Endothelial cell (in vitro differentiated cells): ENCODE measurements at places on chromosomes 2 and 18.

DNA sequence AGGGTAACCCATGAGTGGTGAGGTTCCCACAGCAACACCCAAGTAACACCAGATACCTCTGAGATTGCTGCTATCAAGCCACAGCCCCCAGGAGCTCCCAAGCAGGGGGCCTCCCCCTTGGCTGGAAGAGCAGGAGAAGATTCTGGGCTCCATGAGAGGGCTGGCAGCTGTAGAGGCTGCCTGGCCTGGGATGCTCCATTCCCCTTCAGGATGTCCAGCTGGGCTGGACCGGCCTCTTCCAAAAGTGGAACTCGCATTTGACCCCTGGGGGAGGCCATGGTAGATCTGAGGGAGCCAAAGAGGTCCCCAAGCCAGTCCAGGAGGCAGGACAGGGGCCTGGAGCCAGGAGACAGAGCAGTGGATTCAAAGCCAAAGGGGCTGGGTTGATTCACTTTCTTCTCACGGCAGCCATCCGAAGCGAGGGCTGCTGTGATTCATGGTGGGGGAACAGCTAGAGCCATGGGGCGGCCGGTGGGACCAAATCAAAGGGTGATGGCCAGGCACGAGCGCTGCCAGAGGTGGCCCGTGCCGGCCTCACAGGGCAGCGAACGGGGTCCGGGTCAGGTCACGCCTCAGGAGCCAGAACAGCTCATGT, 95.3 kb upstream of the ID2 start:
- DNase-seq: no peak

GRCh38 chr2:112021781-112022231, 33.3 kb upstream of the TMEM87B start:
- DNase-seq: no peak

DNA sequence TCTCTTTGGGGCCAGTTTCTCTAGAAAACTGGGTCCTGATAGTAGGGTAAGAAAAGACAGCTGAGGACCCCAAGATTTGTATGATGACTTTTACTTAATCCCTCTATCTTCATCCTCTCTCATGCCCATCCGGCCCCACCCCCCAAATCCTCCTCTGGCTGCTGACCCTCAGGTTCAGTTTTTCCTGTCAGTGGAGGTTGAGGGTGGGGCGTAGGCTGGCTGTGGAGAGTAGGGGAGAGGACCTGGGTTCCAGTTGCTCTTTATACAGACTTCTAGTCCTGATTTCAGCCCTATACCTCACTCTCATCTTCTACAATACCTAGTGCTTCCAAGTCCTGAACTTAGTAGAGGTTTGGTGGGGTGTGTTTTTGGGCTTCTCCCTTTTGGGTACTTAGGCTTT, 28.4 kb downstream of the PLEKHA3 start:
- DNase-seq: no peak

DNA sequence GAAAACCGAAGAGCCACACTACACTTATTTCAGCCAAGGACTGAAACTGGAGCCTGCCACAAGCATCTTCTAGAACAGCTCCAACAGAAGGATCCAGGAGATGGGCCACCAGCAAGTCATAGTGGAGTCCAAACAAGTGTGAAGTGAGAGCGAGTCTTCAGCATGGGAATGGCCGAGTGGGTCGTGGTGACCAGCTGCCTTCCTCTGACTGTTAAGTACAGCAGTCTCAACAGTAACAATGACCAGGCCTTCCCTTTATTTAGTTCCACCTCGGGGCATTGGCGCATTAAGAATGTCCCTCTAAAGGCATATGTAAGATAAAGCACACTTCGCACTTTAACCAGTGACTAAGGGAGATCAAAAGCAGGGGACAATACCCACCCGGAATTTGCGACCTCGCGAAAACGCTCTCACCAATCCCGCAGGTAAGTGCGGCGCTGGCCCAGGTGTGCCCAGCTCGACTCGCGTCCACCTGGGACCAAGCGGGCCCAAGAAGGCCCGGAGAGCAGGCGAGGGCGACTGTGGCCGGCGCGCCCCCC, 1.1 kb downstream of the L3MBTL4 start:
- no peak for DNase-seq

DNA sequence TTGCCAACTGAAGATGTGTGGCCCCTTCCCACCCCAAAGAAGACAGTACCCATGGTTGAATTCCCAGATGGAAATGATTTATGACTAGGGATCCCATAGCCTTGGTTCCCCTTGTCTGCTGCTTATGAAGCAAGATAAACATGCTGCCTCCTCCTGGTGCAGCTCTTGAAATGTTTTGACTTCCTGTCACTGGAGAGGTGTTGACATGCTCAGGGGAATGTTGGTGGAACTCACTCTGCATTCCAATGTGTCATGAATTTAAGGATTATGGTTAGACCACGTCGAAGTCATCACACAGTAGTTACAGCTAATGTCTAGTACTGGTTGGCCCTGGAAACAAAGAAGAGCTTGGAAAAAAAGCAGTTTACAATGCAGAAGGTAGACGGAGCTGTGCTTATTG, 69.0 kb upstream of the FAM110C start:
- no peak for DNase-seq

GRCh38 chr2:236882930-236883329, 202.8 kb upstream of the COPS8 start:
- DNase-seq: no peak

DNA sequence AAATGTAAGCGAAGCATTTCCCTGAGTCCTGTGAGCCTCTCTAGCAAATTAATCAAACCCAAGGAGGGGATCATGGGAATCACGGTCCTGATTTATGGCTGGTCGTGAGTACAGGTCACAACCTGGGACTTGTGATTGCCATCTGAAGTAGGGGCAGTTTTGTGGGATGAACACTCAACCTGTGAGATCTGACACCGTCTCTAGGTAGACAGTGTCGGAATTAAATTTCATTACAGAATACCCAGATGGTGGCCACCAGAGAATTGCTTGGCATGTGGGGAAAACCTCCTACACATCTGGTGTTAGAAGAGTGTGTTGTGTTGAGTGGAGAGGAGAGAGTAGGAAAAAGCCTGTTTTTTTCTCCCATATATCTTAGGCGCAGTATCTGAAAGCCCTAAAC, 12.5 kb downstream of the CAPN14 start:
- DNase-seq: no peak

- no peak for DNase-seq
Observed at GRCh38 chr2:144642131-144642530, 122.2 kb upstream of the ZEB2 start.

- no peak for DNase-seq
Observed at GRCh38 chr2:24785671-24786321, 7.4 kb downstream of the PTRHD1 start.

GRCh38 chr2:41966431-41966893, 81.4 kb upstream of the PKDCC start:
- DNase-seq: no peak

DNA sequence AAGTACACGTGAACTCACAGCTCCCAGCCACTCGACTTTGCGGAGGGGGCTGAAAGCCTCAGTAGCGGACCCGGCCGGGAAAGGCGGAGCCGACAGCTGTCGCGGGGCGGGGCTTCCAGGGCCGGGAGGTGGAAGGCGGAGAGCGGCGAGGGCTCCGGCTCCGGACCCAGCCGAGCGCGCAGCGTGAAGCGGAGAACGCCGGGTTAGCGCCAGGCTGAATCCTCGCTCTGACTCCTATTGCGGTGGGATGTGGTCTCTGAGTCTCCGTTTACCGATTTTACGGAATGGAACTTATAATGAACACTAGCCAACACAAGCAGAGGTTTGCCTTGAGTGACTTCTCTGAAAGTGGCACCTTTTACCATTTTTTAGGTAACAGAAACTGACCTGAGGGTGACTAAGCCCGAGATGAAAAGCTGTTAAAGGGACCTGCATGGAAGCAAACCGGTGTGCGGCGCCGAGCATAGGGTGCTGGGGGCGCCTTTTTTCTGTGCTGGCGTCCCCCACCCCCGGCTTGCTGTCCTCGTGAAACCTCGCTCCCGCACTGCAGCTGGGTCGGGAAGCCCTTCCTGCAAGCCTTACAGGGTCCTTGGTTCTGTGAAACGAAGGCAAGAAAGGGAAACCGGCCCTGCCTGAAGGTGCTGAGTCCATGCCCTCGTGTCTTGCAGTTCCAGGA, 72.9 kb downstream of the EN1 start:
- peak; percentile 79 for DNase-seq

- DNase-seq: no peak
Observed at GRCh38 chr2:223055140-223055539, 3.1 kb downstream of the KCNE4 start.

DNA sequence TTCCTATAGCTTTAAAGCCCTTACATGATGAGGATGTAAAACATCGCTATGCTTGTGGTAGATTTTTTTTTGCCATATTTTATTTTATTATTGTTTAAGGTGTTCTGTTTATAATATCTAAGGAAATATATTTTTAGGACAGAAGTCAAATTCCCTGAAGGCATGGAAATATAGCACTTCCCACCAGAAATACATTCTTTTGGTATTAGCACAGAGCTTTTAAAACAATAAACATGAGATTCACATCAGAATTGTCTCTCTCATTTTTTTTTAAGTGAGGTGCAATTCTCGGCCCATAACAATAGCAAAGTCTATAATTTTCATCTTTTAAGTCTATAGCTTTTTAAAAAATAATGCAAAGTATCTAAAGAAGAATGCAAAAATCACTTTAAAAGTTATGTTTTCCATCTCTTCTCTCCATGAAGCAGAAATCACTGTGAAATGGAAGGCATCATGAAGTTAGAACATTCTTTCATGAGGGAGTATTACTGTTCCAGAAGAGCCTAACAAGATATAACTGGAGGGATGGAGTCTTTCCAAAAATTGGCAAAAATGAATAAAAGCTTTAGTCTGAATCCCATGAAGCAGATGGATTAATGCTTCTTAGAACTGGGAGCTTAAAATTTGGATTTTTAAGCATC, 283.6 kb upstream of the TRIB2 start:
- DNase-seq: no peak

GRCh38 chr2:197126630-197127352, 183.8 kb downstream of the ANKRD44 start:
- DNase-seq: no peak

- DNase-seq: no peak
Observed at GRCh38 chr2:64276417-64277095, 132.3 kb upstream of the PELI1 start.

- DNase-seq: no peak
Observed at GRCh38 chr2:13758412-13758811, 874.1 kb upstream of the LRATD1 start.

DNA sequence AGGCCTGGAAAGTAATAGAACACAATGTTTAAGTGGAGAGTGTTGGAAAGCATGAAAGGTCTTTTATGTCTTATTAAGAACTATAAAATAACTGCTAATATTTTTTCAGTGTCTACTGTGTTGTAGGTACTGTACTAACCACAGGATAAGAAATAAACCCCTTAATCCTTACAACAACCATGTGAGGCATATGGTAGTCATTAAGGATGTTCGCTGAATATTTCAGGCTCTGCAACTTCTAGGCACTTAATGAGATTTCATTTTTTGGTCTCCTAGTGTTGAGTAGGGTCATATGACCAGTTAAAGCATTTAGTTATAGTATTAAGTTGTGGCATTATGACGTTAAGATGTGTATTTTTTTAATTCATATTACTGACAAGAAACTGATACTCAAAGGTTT, 346.6 kb upstream of the KCNH7 start:
- no peak for DNase-seq

DNA sequence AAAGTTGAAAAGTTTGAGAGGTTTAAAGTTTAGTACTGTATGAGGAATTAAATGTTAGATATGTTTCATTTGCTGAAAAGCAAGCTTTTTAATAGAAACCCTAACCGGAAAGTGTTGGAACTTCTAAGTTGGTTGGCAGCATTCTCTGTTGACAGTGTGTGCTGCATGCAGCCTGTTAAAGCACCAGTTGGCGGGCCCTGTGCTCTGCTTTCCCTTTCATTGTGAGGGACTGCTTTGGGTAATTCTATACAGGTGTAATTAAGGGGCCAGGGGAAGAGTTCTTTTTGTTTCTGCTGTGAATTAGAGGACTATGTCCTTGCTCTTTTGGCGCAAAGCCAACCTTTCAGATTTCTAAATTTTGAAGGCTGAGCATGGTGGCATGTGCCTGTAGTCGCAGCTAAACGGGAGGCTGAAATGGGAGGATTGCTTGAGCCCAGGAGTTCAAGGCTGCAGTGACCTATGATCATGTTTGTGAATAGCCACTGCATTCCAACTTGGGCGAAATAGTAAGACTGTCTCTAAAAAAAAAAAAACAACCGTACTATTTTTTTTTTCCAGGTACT, 20.1 kb downstream of the PLEKHB2 start:
- DNase-seq: no peak

DNA sequence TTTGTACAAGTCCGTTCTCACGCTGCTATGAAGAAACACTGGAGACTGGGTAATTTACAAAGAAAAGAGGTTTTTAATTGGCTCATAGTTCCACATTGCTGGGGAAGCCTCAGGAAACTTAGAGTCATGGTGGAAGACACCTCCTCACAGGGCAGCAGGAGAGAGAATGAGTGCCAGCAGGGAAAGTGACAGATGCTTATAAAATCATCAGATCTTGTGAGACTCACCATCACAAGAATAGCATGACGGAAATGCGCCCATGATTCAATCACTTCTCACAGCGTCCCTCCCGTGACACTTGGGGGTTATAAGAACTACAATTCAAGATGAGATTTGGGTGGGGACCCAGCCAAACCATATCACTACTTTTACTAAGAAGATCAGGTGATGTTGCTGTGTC, 285.8 kb downstream of the TMX3 start:
- DNase-seq: no peak

DNA sequence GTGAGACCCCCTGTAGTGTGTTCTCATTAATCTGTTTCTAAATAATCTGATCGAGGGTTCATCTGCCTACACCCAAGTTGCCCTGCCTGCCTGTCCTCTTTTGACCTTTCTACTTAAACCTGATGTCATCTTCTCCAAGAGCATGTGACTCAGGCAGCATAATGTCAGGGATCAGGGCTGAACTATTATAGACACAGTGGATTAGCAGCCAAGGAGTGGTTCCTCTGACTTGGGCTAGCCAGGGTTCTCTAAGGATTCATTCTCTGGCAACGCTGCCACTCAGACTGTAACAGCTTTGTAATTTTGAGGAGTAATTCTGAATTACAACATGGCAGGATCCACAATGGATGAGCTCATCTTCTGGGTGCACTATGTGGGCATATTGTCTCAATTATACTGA, 124.0 kb downstream of the MDH1 start:
- DNase-seq: no peak

GRCh38 chr2:205782941-205783340, 100.6 kb downstream of the NRP2 start:
- DNase-seq: no peak

GRCh38 chr2:9754532-9754887, 88.8 kb upstream of the TAF1B start:
- no peak for DNase-seq
